ENCODE measurements at places on chromosomes 1 and 21. TPM values are rescaled to one million over a fixed set of nuclear protein-coding genes. Genes with fewer than 3 reads are reported as not detected.

Gene NENF
- total RNA-seq: 49.2 TPM

DNA sequence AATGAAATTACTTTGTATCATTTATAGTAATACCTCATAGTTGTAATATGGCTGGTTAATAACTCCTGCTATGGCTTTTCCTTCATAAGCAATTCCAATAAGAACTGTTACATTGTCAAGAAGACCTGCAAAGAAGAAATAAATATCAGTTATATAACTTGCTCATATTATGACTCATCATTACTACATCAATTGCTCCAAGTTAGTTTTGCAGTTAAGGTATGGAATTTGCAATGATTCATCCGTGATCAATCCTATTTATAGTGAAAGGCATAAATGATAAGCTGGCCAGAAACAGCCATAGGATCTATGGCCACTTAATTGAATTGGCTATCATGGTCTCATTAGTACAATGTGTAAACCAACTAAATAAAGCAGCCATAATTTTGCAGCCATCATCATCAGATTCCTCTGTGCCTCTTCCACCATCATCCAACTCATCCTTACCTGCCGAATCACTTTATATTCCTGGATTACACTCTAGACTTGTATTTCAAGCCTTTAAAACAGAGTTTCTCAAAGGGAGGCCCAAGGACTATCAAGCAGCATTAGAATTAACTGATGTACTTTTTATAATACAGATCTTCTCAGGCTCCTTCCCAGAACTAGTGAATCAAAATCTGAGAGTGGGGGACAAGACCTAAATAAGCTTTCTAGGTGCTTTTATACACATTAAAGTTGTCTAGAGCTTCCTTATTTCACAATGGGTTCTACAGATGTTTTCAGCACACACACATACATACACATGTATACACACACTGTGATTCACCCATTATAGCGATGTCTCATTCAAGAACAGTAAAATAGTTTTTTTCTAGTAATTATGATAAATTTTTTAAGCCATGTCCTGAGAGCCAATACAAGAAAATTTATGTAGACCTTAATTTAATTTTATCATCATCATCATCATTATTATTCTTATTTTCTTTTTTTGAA lies 21.2 kb upstream of the EPRS1 start:
- peak; percentile 8 for DNase-seq

DNA sequence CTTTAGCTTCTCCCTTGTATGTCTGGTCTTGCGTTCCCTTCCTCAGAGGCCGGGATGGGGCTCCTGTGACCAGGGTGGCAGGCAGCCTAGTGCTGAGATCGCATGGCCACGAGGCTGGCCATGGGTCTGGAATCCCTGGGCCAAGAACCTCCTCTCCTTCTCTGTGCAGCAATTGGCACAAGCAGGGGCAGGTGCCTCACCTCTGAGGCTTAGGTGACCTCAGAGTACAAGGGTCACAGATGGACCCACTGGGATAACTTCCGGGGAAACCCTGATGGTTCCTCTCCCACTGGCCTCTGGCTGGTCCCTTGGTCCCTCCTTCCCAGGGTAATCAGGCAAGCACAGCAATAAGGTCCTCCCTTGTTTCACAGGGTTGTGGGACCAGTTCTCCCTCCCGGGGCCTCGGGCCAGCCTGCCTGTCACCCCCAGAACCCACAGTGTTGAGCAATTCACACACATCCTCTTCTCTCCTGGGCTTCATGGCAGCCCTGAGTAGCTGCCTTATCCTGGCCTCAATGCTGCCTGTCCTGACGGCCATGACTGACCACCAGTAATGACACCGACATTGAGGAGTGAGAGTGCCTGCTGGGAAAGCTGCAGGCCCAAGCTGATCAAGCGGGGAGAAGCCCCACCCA lies 38.6 kb downstream of the BMP8A start:
- no peak for DNase-seq

GRCh38 chr1:24343412-24344089 lies 24.4 kb downstream of the GRHL3 start:
- no peak for DNase-seq

DNA sequence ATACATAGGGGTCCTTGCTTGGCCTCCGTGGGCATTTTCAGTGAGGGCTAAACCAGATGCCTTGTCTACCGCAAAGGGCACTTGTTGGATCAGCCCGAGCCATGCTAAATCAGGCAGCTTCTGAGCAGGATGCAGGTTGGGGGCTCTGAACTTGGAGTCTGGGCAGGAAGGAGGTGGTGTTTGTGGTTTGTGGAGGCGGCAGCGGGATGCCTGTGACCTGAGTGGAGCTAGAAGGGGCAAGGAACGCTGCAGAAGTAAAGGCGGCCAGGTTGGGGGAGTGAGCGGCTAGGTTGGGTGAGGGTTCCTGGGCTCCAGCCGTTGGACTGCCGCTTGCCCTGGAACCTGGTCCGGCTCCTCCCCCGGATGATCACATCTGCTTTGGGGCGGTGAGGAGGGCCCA lies 183.9 kb downstream of the CAMTA1 start:
- DNase-seq: peak; percentile 3
